Left lung (tissue), 14 donors: ENCODE measurements at places on chromosomes 12 and 14. TPM values are rescaled to one million over a fixed set of nuclear protein-coding genes. Genes with fewer than 3 reads are reported as not detected.

DNA sequence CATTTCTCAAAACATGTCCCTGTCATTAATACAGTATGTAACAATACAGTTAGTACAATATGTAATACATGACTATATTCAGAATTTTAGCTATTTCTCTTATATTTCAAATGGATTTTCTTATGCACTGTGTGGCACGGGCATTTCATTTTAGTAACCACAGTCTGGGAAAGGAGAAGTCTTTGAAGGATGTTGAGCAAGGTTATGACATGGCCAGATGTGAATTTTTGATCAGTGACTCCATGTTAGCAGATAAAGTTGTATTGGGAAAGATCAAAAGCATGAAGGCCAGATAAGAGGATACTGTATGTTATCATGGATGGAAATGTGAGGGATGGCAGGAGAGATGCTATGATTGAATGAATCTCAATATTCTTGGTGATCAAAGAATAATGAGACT lies 285.2 kb downstream of the NAV3 start:
- DNase-seq, result no peak

- no peak for DNase-seq
Measured at GRCh38 chr12:69685810-69686209, 13.3 kb downstream of the BEST3 start.

DNA sequence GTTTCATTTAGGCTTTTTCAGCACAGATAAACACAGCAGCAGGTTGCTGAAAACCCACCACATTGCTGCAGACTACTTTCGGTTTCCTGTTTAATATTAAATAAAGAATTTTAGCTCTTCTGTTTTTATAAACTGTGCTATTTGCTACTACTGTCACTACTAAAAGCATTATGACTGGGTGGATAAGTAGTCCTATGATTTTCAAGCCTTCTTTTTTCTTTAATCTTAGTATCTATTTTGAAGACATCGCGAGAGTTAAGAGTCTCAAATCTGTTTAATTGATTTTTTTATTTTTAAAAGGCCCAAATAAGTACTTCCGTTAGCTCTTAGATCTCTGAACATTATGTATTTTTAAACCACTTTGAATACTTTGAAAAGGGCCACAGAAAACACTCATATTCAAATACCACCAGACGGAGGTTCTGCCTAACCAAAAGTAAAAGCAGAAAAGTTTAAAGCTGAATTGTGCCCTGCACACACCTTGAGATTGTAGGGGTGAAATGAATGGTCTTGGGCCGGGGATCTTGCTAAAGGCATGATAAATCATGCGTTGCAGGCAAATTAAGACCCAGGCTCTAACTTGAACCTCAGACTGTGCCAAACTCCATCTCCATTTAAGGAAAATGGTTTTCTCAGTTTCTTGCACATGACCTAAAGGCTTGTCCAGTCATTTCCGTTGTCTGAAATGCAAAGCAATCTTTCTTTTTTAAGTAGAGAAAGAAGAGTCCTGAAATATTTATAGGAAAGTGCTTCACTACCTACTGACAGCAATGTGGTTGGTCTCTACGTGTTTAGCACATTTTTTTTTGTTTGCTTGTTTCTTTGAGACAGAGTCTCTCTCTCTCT lies 13.6 kb upstream of the FOXN3 start:
- no peak for DNase-seq

- DNase-seq, result no peak
Measured at GRCh38 chr12:69309461-69309860, 38.7 kb upstream of the LYZ start.

DNA sequence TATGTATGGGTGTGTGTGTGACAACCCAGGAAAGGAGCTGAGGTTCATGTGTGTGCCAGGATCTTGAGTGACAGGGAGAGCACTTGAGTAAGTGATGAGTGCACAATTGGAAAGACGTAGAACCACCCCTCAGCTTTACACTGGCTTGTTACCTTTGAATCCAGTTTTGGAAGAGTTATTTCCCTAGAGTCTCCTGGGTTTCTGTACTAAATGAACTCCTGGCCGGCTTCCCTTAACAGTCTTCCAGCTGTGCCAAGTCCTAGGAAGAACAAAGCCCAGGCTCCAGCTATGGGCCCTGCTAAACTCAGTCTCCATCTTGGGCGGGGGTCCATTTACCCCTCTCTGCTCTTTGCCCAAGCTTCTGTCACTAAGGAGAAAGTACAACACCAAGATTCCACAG lies 19.7 kb upstream of the NR1H4 start:
- no peak for DNase-seq

DNA sequence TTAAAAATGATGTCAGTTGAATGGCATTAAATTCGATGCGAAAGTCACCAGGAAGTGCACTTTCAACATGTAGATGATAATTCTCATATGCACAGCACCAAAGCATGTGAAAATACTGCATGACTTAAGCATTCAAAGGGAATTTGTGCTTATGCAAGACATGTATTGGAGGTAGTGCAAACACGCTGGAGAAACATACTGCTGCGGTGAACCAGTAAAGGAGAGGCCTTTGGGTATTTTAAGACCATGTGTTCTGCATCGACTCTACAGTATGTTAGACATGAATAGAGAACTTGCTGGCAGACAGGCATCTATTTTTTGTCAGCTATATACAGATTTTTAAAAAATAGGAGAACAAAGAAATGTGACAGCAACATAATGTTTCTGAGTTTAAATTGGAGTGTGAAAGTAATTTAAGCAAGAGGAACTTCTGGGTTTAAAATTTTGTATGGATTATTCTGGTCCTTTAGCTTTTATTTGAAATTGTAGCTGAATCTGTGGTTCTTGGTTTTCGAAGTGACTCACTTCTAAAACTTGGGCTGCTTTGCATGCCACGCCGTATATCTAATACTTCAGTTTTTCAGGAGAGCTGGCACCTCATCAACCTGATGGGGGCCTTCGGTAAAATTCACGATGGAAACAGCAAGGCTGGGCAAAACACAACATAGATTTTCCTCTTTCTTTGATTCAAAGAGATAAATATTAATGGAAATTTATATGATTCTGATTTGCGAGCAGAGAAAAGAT lies 408.7 kb downstream of the APAF1 start:
- DNase-seq, result no peak

DNA sequence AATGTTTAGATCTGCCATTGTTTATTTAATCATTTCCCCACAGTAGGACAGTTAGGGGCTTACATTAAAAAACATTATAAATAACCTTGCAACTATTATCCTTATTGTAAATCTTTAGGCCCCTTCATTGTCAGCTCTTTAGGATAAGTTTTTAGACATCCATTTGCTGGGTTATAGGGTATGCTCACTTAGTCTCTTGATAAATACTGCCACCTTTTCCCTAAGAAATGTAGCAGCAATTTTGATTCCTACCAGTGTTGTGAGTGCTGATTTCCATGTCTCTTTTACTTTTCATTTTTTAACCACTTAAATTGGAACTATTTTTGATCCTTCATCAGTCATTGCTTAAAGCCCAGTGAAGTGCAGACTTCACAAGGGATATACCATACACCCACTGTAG lies 94.4 kb downstream of the AVPR1A start:
- no peak for DNase-seq

DNA sequence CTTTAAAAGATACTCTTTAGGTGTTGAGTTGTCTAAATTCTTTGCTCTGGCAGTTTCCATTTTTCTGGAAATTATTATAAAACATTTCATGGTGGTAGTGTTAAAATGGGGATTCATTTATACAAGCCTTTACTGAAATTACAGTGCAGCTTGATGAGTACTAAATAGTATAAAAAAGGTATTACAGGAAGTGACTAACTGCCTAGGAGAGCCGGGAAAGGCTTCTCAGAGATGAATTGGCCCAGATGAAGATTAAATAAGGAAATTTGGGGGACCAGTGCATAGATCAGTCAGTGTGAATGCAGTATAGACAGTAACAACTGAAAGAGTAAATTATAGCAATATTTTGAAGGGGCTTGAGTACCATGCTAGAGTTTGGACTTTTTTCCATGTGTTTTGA lies 7.5 kb downstream of the PSMA6 start:
- no peak for DNase-seq

- DNase-seq, result peak; percentile 90
Measured at GRCh38 chr12:57093415-57094207, 4.7 kb downstream of the NAB2 start.

DNA sequence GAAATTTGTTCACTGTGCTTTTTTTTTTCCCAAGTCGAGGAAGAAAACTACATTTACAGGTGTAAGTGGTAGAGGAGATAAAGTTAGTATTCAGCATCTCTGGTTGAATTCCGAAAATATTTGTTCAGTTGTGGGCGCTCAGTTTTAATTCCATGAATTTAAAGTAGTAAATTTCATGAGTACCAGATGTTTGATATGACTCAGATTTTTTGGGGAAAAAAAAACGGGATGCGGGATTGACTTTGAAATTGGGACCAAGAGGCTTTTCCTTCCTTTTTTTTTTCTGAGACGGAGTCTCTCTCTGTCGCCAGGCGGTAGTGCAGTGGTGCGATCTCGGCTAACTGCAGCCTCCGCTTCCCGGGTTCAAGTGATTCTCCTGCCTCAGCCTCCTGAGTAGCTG lies 1.6 kb downstream of the TULP3 start:
- DNase-seq, result no peak

GRCh38 chr12:93430280-93430679 lies 11.5 kb downstream of the UBE2N start:
- no peak for DNase-seq

GRCh38 chr14:32710231-32710671 lies 228.4 kb upstream of the NPAS3 start:
- peak; percentile 47 for DNase-seq

DNA sequence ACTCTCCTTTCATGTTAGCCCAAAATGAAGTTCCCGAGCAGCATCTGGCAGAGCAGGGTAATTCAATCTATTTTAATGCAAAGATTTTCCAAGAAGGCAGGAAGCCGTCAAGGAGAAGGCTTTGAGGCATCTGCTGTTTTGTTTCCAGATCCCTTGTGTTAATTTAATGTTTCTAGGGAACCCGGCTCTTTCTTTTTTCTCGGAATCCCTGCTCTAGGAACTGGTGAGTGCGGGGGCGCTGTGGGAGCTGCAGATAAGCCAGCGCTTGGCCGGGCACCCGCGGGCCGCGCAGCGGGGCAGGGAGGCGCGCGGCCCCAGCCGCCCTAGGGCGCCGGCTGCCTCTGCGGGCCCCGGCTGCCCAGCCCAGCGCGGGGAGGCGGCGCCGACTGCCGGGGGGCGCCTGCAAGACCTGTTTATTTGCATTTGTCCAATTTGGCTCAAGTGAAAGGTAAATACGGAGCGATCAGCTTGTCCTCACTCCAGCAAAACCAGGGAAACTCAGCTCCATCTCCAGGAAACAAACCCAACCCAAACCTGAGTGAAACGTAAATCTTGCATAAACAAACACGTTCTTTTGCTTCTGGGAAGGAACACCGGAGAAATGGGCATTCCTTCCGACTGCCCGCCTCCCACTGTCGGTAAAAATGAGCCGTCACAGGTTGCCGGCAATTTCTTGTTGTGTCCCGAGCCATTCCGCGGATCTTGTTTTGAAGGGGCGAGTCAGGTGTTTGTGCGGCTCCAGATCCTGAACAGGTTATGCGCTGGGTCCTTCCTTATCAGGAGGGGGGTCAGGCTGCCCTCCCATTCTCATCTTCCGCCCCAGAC lies 65.1 kb downstream of the CRADD start:
- peak; percentile 94 for DNase-seq

DNA sequence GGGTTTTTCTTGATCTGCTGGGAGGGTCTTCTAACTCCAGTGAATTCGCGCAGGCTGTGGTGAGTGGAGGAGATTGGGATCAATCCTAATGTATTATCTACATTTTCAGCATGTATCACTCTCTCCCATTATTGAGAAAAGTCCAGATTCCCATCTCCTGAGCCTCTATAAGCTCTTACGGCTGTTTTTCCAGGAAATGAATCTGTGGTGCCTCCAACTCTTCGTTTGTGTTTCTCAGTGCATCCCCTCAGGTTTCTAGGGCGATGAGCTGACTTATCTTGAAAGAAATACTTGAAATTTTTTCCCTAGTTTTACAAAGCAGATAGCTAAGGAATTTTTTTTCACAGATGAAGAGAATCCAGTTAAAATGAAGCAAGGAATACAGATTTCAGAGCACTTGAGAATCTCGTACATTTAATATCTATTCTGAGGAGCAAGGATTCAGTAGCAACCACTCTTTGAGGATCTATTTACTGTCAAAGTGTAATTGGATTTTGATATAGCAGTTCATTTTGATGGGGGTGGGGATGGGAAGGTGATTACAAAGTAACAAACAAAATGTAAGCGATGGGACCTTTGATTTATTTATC lies 138.7 kb downstream of the BRMS1L start:
- no peak for DNase-seq

- no peak for DNase-seq
Measured at GRCh38 chr12:1540690-1541089, 53.7 kb downstream of the FBXL14 start.

DNA sequence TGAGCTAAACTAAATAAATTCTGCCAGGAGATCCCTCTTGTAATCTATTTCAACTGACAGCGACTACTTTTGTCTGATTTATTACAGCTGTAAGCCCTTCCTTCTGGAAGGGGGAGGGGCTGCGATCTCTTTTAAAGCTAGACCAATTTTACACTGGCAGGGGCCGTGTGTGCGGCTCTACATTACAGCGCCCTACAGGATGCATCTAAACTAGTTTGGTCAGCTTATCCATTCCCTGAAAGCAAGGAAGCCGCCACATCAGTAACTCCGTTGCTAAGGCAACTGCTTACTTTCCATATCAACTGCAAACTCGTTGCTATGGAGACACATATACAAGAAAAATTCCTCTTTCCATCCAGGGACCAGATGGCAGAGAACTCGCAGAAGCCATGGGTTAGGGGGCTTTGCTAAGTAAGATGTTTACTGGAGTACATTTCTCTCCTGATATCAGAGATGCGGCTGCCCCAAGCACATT lies 17.4 kb downstream of the FOXN3 start:
- no peak for DNase-seq

GRCh38 chr12:123976227-123976826 lies 3.3 kb downstream of the ZNF664 start:
- no peak for DNase-seq

DNA sequence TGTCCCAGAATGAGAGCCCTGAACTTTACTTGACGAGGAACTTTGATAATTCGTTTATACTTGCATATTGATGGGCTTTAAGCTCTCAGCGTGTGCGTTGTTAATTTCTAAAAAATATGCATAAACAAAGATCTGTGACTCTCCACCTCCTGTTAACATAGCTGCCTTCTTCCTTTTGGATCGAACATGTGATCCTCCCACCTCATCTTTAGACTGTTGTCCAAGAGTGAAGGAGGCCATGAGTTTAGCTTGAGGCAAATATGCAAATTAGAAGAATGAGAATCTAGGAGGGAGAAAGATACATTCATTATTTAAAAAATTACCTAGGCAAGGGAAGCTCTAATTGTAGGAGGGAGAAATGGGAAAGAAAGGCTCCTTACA lies 617 bp downstream of the TTC8 start:
- no peak for DNase-seq

Gene PROX2
- 3.1 TPM for polyA plus RNA-seq

Gene BAG5
- polyA plus RNA-seq, result 32.1 TPM

Gene KIAA0586
- 20.7 TPM for polyA plus RNA-seq

Gene ANKLE2
- 79.1 TPM for polyA plus RNA-seq

Gene ASPG
- polyA plus RNA-seq, result 10.0 TPM

Gene SELPLG
- 4.0 TPM for polyA plus RNA-seq

Gene POTEM
- polyA plus RNA-seq, result not detected

Gene NKX2-1
- 118 TPM for polyA plus RNA-seq

Gene TAS2R43
- 0.78 TPM for polyA plus RNA-seq

Gene SPATA7
- 31.4 TPM for polyA plus RNA-seq

Gene HOXC9
- 0.71 TPM for polyA plus RNA-seq

Gene TAS2R46
- not detected for polyA plus RNA-seq
